ENCODE measurements at places on chromosomes 16 and 17.

GRCh38 chr17:9928601-9929333 lies 23.7 kb upstream of the RCVRN start:
- no peak for DNase-seq

GRCh38 chr17:39568702-39569101 lies 39.0 kb downstream of the NEUROD2 start:
- no peak for DNase-seq

- DNase-seq: no peak
Observed at GRCh38 chr16:2143878-2144485, 4.4 kb upstream of the RAB26 start.

GRCh38 chr16:386641-387156 lies 4.9 kb upstream of the PGAP6 start:
- DNase-seq: no peak

DNA sequence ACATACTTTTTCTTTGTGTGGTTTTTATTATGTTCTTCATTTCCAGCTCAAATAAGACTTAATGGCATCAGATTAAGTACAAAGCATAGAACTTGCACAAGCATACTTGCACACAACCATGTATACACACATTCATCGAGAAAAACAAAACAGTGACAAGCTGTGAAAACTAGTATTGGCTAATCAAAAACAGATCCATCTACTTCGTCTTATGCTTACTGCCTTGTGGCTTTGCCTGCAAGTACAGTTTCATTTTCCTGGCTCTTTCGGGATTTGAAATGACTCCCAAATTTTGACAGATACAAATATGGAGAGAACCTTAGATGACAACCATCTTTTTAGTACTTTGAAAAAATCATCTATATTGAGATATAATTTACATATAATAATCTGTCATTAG lies 338.3 kb downstream of the BCAS3 start:
- DNase-seq: no peak

DNA sequence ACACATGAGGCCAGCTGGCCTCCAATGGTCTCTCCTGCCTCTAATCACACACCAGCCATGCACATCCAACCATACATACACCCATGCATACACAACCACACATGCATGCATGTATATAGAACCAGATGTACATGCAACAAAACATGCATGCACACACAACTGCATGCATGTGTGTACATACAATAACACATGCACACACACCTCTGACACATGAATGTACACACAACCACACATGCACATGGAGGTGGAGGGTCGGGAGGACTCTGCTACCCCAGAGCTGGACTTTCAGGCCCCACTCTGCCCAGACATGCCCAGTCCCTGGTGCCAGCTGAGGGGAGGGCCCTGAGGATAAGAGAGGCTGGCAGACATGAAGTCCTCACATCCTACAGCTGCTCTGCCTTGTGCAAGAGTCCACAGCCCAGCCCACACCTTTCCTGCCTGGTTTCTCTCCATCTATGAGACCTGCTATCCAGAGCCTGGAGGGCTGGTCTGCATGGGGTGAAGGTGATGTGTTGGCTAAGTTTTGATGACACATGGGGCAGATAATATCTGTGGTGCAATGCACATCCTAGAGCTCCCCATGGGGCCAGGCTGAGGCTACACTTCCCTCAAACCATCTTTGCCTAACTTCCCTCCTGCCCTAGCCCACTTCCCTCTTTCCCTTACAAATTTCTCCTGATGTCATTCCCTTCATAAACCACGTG lies 50.9 kb upstream of the SDK2 start:
- no peak for DNase-seq

- DNase-seq: no peak
Observed at GRCh38 chr16:22868593-22869224, 54.7 kb downstream of the HS3ST2 start.

DNA sequence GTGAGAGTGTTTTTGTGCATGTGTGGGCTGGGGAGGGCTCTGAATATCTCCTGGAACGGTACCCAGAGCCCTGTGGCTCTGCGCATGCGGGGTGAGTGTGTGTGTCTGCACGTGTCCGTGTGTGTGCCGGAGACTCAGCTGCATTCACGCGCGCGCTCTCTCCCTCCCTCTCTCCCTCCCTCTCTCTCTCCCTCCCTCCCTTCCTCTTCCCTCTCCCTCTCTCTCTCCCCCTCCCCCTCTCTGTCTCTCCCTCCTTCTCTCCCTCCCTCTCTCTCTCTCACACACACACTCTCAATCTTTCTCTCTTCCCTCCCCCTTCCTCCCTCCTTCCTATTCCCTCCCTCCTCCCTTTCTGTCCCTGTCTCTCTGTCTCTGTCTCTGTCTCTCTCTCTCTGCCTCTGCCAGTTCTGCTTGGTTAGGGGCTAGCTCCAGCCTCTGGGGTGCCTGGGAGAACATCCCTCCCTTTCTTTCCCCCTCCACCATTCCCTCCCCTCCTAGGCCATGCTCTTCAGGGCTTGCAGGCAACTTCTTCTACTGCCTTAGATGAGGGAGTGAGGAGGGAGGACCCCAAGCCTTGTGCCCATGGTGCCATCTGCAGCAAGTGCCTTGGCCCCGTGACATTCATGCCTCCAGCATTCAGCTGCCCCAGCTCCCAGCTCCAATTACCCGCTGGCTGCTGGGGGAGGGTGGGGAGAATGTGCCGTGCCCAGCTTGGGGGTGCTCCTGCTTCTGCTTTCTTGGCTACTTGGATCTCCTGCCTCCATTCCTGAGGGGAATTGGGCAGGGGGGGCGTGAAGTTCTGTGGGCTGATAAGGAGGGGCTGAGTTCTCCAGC lies 6.4 kb downstream of the THRA start:
- DNase-seq: peak; percentile 53

DNA sequence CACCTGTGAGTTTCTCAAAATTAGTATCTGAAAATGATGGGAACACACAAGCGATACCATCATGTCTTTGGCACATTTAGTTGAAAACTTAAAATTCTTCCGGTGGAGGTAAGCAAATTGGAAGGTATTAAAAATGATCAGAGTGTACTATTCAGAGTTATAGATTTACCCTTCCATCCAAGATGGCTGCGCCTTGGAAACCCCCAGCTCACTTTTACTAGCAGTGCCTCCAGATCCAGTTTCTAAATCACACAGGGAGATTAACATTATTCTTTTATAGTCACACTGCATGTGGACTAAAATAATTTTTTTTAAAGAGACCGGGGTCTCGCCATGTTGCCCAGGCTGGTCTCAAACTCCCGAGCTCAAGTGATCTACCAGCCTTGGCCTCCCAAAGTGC lies 15.0 kb downstream of the PITPNC1 start:
- no peak for DNase-seq

GRCh38 chr17:78675316-78675616 lies 98.1 kb upstream of the DNAH17 start:
- DNase-seq: no peak

DNA sequence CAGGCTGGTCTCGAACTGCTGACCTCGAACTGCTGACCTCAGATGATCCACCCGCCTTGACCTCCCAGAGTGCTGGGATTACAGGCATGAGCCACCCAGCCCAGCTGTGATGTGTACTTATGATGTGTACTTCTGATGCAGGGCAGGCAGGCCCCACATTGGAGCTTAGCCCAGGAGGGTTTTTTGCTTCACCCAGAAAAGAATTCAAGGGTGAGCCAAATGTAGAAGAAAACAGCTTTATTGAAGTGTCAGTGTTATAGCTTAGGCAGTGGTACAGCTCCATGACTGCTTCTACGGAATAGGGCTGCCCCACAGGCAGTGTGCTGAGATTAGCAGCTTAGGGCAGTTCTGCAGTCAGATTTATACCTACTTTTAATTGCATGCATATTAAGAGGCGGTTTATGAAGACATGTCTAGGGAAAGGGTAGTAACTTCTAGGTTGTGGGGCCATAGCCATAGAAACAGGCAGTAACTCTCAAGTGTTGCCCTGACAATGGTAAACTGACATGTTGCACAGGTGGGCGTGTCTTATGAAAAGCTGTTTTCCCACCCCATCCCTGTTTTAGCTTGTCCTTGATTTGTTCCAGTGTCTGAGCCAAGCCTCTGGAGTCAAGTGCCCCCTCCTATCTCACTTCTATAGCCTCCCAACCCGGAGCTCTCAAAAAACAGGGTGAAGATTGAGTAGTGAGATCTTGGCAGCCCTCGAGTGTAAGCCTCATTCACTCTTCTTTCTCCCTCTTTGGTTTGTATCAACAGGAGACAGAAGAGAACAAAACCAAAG lies 24.1 kb upstream of the POLR3E start:
- no peak for DNase-seq

- no peak for DNase-seq
Observed at GRCh38 chr17:42819939-42820535, 4.0 kb downstream of the BECN1 start.

- no peak for DNase-seq
Observed at GRCh38 chr16:12323007-12323758, 346.6 kb downstream of the SNX29 start.

- no peak for DNase-seq
Observed at GRCh38 chr17:20091174-20092029, 82.2 kb downstream of the SPECC1 start.

DNA sequence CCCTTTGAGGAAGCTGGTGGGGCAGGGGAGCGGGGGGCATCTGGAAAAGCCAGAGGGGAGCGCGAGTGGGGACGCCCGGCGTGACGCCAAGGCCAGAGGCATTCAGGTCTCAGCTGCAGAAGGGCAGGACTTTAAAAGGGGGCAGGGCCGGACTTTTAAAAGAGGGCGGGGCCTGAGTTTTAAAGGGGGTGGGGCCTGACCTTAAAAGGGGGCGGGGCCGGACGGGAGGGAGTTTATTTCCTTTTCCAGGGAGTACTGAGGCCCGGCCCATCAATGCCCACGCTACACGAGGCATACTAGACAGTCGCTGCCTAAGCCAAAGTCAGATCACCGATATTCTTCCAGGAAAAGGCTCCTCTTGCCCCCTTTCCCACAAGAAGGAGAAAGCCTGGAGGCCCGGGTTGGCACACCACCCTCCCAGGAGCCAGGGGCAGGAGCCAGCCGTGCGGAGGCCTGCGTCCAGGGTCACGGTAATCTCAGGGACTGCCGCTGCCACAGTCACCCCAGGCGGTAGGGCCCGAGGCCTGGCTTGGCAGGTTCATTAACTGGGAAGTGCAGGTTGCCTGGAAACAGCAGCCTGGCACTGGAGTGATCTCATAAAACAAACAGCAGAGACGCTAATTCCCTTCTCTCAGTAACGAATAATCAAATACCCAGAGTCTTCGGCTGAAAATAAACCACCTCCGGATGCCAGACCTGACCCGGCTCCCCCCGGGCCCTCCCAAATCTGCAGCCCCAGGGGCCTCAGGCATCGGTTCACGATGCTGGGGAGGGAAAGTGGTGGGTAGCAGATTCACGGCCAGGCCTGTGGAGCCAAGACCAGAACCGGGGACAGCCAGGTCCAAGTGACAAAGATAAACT lies 90.7 kb downstream of the TIMM22 start:
- no peak for DNase-seq

GRCh38 chr16:11241480-11242204 lies 14.4 kb downstream of the SOCS1 start:
- no peak for DNase-seq

- no peak for DNase-seq
Observed at GRCh38 chr17:76726776-76727718, at the start of gene METTL23. METTL23 (plus strand) TSS chr17:76726839; CDS start chr17:76729711, 2,872 bp downstream.

GRCh38 chr17:17119533-17119932 lies 77.3 kb downstream of the MPRIP start:
- no peak for DNase-seq

- DNase-seq: no peak
Observed at GRCh38 chr16:57077714-57078113, 14.7 kb upstream of the CPNE2 start.

- DNase-seq: no peak
Observed at GRCh38 chr16:674968-675883, at the start of gene RHBDL1. RHBDL1 (plus strand) TSS chr16:675671; CDS start chr16:675791, 120 bp downstream.

DNA sequence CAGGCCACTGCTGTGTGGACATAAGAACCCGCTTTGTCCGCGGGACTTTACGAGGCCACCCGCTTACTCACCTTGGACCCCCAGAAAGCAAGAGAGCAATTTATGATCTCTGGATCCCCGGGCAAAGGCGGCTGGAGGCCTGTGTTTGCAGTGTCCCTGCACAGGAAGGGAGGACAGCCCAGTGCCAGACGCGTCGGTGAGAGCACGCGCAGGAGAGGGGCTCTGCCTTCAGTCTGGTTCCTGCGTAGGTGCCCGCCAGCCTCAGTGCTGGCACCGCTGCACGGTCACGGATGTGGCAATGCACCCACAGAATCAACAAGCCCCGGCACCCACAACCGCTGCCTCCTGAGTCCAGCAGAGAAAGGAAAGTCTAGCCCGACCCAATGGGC lies 248.4 kb downstream of the C16orf95 start:
- no peak for DNase-seq

- no peak for DNase-seq
Observed at GRCh38 chr17:4501295-4501949, 2.7 kb downstream of the SPNS2 start.

All from SK-N-MC (cell line).